Endothelial cell of umbilical vein (primary cell): ENCODE measurements at places on chromosomes 1 and 21.
A peak's percentile ranks its signal among the peaks of the same experiment; 100 is the strongest.

DNA sequence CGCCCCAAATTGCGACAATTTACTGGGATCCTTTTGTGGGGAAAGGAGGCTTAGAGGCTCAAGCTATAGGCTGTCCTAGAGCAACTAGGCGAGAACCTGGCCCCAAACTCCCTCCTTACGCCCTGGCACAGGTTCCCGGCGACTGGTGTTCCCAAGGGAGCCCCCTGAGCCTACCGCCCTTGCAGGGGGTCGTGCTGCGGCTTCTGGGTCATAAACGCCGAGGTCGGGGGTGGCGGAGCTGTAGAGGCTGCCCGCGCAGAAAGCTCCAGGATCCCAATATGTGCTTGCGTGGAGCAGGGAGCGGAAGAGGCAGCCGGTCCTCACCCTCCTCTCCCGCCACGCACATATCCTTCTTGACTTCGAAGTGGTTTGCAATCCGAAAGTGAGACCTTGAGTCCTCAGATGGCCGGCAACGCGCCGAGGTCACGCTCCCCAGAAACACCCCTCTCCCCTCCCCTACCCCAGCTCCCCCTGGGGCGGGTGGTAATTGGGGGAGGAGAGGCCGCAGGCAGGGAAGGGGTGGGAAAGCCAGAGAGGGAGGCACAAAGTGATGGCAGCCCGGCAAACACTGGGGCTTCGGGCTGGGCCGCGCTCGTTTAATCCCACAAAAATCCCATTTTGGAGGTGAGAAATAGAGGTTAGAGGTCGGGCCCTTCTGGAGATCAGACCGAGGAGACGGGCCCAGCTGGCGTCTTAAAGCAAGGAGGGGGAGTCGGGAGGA lies 6.2 kb downstream of the SIM2 start:
- H3K27ac ChIP-seq: no peak overlapping the region
- H3K36me3 ChIP-seq: no peaks in the 10 kb centered on the region
- peaks cover 7% of the 10 kb centered on the region for H3K4me1 ChIP-seq
- DNase-seq: no peak

DNA sequence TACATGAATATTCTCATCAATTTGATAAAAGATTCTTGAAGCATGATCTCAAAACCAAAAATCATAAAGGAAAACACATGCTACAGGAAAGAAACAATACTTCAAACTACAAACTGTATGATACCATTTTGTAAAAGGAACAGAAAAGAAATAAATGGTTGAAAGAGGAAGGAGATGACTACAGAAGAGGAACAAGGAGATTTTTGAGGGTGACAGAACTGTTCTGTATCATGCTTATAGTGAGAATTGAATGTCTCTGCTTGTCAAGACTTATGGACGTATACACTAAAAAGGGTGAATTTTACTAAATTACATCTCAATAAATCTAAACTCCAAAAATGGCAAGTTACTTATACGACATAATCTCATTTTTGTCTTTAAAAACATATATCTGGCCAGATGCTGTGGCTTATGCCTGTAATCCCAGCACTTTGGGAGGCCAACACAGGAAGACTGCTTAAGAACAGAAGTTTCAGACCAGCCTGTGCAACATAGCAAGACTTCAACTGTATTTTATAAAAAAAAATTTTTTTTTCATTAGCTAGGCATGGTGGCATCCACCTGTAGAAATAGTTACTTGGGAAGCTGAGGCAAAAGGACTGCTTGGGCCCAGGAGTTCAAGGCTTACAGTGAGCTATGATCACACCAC lies 125.4 kb downstream of the EIF4G3 start:
- no peaks in the 10 kb centered on the region for H3K27me3 ChIP-seq
- H3K4me1 ChIP-seq: no peaks in the 10 kb centered on the region
- no peak overlapping the region for H3K4me3 ChIP-seq

DNA sequence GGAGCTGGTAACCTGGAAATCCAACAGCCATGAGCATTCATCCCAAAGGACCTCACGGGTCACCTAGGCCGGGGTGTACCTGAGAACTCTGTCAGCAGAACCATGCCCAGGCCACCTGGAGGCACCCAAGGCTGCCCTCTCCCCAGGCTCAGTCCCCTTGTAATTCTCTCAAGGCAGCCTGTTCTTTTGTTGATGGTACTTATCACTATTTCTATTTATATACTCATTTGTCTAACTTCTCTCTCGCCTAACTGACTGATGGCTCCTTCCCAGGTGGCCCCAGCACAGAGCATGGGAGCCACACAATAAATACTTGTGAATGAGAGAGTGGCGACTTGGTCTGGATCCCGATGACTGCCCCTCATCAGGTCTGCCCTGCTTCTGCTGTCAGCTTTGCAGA lies 16.7 kb downstream of the CASP9 start:
- H3K4me3 ChIP-seq: no peak overlapping the region
- H3K4me1 ChIP-seq: no peaks in the 10 kb centered on the region
- no peaks in the 10 kb centered on the region for H3K36me3 ChIP-seq
- H3K27ac ChIP-seq: no peak overlapping the region
- no peaks in the 10 kb centered on the region for H3K27me3 ChIP-seq

DNA sequence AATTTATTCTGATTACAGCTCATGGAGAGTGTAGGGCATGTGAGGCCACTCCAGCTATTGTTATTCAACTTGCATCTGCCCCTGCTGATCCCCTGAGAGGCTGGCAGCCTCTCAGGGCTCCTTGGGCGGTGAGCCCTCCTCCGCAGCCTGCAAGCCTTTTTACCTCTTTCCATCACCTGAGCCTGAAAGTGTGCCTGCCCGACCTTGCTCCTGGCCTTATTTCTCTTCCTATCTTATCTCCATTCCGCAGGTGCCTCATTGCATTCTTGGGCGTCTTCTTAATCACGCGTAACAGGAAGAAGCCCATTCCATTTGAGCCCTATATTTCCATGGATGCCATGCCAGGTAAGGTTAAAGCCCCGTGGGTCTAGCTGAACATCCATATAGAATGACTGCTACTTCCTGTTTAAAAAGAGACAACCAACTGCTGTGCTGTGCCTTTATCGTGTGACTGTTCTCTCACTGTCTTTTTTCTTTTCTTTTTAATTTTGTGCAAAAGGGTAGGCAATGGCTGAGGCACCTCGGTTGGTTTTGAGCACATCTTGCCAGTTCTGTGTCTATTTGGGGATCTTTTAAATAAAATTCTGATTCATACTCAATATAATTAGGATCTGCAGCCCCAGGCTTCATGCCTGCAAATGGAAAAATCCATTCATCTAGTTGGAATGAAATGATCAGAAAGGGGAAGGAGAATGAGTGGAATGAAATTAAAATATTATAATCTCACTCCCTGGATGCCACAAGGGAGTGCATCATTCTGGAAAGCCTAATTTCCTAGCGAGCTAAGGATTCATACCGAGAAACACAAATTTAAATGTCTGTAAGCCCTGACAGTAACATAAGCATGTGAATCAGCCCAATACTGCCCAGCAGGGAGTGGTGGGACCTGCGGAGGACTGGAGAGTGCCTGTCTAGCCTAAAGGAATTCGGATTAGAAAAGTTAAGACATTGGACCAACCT lies 38.6 kb upstream of the RCAN3 start:
- no peaks in the 10 kb centered on the region for H3K27me3 ChIP-seq
- no peaks in the 10 kb centered on the region for H3K4me1 ChIP-seq

DNA sequence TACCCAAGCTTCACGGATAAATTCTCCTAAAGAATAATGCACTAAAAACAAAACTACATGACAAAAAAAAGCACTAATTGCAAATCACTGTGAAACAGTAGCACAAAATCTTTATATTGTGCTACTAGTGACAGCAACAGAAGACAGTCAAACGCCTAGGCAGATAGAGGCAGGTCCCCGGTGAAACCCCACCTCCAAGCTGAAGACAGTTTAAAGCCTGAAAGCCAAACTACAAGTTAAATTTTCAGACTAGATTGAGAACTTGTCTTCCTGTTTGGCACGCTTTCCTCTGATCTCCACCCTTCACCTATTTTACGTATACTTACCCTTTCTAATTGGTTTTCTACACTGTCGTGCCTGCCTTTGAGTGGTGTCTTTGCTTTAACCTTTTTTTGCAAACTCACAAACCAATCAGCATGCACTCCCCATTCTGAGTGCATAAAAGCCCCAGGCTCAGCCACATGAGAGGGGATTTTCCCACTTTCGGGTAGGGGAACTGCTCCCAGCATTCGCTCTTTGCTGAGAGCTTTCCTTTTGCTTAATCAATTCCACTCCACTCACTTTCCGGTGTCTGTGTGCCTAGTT lies 3.6 kb upstream of the BACH1 start:
- DNase-seq: no peak
- no peak overlapping the region for H3K27ac ChIP-seq
- H3K4me1 ChIP-seq: peaks cover 7% of the 10 kb centered on the region
- no peaks in the 10 kb centered on the region for H3K27me3 ChIP-seq

DNA sequence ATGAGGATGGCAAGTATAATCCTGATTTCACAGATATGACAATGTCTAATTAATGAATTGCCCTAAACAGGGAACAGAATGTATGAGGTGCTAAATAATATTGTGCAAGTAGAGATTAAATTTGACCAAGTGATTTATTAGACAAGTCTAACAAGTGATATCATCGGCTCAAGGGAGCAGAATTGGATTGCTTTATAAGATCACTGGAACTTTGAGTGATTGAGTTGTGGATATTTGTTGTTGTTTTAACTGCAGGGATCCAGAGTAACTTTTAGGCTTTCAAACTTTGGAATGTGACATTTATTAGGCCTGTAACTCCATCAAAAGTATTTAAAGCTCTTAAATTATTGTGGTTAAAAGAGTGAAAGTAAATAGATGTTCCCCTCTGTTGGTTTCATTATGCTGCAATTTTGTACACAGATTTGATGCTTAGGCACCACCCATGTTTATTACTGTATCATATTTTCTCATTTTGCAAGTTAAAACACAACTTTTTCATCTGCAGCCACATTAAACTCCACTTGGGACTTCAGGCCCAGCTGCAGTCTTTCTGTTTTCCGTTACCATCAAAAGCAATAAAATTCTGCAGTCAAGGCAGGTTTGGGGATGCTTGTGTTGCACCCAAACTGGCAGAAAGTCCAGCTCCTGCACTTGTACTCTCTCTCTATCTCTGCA lies 206.6 kb downstream of the HLX start:
- peaks cover 11% of the 10 kb centered on the region for H3K4me1 ChIP-seq
- no peak overlapping the region for H3K27ac ChIP-seq
- no peak overlapping the region for H3K4me3 ChIP-seq
- no peaks in the 10 kb centered on the region for H3K27me3 ChIP-seq
- no peaks in the 10 kb centered on the region for H3K36me3 ChIP-seq
- DNase-seq: no peak

DNA sequence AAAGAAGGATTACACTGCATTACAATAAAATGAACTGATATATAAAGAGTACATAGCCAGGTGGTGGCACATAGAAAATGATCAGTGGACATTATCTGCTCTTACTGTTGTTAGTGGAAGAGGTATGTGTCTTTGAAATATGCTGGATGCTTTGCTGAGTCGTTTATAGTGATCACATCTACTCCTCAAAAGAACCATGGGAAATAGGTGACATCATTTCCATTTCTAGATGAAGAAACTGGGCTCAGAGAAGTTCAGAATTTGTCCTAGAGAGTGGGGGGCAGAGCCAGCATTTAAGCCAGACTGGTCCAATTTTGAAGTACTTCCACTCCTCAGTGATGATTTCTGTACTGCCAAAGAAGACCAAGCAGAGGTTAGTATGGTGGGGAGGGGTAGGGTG lies 34.0 kb upstream of the BACH1 start:
- no peaks in the 10 kb centered on the region for H3K27me3 ChIP-seq
- no peak for DNase-seq
- H3K4me1 ChIP-seq: peaks cover under 1% of the 10 kb centered on the region
- H3K4me3 ChIP-seq: no peak overlapping the region
- no peaks in the 10 kb centered on the region for H3K36me3 ChIP-seq

DNA sequence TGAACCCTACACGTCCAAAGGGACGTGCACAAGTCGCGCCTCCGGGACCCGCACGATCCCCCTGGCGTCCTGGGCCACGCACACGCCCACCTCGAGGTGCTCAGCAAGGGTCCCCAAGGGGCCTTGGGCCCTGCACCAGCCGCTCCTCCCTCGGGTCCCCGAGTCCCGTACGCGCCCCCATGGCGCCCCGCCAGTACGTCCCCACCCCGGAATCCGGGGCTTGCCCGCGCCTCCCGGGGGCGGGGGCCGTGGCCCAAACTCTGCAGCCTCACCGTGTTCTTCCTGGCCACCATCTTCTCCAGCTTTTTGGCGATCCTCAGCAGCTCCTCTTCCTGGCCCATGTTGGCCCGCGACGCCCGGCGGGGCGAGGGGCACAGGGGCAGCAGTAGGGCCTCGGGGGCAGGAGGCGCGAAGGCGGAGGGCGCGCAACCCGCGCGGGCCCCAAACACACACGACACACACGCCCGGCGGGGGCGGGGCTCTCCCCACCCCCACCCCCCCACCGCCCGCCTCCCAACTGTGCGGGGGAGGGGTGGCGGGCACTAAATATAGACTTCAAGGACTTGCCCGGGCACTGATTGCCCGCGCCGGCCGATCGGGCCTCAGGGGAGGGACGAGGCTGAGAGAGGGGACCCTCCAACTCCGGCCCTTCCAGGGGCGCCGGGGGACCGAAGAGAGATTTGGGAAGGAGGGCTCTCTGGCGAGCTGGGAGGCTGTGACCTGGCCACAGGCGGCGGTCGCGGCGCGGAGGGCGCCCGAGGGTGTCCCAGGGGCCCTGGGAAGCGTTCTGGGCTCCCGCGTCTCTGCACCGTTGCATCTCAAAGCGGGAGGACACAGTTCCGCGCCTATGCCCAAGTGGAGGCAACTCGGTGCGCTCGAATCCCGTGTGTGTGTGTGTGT lies at the start of gene TCEA3:
TCEA3 (minus strand) TSS at position 456 of the 900 bp plus-strand sequence; CDS start at position 341, 115 bp downstream.
- no peak within 1 kb of the TSS for H3K27ac ChIP-seq
- H3K4me3 ChIP-seq: peak within 1 kb of the TSS; percentile 33
- H3K27me3 ChIP-seq: peaks cover 10% of the 10 kb centered on the region

DNA sequence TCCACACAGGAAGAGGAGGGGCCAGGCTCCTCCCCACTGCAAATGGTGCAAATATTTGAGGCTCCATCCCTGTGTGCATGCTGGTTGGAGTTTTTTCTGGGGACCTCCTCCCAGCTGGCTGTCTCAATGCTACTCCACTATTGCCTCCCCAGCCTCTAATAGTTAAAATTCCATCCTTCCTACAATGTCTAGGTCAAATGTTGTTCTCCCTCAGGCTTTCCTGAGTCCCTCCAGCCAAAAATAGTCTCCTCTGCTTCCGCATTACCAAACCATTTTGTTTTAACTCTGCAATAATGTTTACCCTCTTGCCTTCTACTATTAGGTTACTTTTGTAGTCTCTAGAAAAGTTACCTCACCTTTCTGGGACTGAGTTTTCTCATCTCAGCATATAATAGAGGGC lies 29.6 kb upstream of the FMO1 start:
- H3K36me3 ChIP-seq: no peaks in the 10 kb centered on the region
- H3K27ac ChIP-seq: no peak overlapping the region
- no peaks in the 10 kb centered on the region for H3K4me1 ChIP-seq
- no peak for DNase-seq
- no peaks in the 10 kb centered on the region for H3K27me3 ChIP-seq

- H3K27me3 ChIP-seq: peaks cover 43% of the 10 kb centered on the region
- H3K36me3 ChIP-seq: no peaks in the 10 kb centered on the region
- H3K4me3 ChIP-seq: peak overlapping the region; percentile 2
- no peak overlapping the region for H3K27ac ChIP-seq
- H3K4me1 ChIP-seq: peaks cover 13% of the 10 kb centered on the region
- DNase-seq: no peak
Measured at GRCh38 chr1:241520080-241520465, 518 bp upstream of the FH start.
